ENCODE measurements at places on chromosomes 7 and 10.

- DNase-seq, result no peak
Measured at GRCh38 chr10:119003572-119004289, 25.8 kb upstream of the NANOS1 start.

- no peak for DNase-seq
Measured at GRCh38 chr10:43253461-43254198, 13.2 kb downstream of the RASGEF1A start.

DNA sequence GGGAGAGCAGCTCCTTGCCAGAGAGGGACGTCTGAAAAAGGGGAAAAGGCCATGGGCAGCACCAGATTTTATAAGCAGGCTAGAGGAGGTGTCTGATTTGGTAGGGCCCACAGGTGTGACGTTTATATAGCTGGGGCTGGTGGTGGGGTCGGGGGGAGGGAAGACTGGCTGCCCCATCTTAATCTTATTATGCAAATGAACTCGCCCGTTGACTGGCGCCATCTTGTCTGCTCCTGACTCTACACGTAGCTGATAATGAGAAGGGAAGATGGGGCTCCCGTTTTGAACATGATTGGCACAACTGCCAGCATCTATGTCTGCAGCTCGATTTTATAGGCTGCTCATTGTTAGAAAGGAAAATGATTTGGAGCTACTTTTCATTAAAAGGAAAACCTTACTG lies 28.6 kb upstream of the CADPS2 start:
- no peak for DNase-seq

DNA sequence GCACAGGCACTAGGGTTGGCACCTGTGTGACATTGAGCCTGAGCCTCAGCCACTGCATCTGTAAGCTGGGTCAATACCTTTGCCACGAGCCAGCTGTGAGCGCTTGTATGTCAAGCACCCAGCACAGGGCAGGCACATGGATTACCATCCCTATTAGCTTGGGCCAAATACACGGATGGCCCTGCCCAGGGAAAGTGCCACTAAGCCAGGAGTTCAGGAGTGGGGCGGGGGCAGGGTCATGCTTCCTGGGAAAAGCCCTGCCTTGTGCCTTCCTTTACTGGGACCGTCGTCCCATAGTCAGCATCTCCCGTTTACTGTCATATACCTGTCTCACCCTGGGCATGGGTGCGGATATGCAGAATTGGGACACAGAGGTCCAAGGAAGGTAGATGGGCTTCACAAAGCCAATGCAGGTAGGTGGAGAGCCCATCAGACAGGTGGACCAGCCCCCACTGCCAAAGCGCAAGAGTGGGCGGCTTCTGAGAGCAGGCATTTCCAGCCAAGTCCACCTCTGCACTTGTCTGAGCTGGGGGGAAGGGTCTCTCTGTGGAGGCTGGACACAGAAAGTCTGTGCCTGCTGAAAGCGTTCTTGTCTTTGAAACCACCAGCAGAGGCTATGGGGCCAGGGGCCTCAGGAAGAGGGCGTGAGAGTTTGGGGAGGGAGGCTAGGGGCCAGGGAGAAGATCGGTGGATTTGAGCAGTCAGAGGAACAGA lies 72.6 kb downstream of the VWA2 start:
- DNase-seq, result no peak

GRCh38 chr7:71904484-71904883 lies 507.7 kb downstream of the CALN1 start:
- no peak for DNase-seq

GRCh38 chr10:106410331-106410730 lies 754.2 kb downstream of the SORCS1 start:
- no peak for DNase-seq

DNA sequence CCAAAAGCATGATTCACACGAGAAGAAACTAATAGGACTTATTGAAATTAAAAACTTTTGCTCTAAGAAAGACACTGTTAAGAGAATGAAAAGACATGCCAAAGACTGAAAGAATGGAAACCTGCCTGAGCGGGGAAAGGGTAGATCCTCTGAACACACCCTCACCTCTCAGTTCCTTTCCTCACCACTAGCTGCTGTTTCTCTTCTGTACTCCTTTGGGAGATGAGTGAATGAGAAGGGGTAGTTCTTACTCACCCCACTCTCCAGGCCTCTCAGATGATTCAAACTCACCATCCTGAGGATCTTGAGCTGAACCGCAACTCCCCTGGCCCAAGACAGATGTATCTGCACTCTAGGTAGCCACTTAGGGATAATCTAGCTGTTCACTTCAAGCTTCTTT lies 41.9 kb downstream of the IQUB start:
- no peak for DNase-seq

DNA sequence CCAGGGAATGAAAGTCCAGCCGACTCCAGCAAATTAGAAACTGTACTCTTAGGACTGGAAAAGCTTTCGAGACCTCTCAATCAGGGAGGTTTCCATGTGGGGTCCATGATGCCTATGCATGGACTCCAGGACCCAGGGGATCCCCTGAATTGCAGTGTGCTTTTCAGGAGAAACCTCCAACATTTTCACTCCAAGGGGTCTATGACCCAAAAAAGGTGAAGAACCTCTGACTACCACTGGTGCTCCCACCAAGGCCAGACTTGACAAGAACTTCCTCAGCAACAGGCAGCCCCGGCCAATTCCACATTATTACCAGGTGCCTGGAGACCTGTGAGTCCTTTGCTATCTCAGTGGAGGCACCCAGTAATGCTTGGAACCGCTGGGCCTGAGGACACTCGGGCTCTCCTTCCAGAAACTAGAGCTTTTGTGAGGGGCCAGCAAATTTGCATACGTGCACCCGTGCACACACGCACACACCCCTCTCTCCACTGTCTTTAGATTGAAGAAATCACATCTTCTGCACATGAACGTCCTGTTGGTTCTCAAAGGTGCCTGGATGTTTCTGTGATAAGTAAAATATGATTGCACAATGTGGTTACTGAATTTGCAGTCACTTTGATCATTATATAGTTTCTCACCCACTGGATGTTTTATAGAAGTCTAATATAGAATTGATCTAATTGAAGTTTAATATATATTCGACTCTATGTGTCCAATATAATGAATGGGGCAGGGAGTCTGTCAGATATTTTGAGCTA lies 54.7 kb downstream of the SYPL1 start:
- no peak for DNase-seq

GRCh38 chr10:66941491-66941890 lies 15.7 kb downstream of the LRRTM3 start:
- DNase-seq, result no peak

DNA sequence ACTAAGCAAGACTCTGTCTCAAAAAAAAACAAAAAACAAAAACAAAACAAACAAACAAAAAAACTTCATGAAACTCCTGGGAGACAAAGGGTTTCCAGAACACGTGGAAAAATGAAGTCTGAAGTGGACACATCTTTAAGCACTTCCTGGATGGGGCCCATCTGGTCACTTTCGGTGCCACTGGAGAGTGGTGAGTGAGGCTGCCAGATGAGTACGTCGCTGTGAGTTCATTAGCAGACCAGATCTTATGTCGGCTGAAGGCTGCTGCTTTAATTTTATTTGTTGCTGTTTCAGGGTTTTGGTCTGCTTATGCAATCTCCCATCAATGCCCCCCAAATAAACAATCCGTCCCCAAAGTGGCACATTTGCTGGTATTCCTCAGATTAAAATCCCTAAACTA lies 64.4 kb downstream of the NPTX2 start:
- no peak for DNase-seq

GRCh38 chr10:1200866-1201807 lies 145.0 kb downstream of the WDR37 start:
- DNase-seq, result no peak

- peak; percentile 12 for DNase-seq
Measured at GRCh38 chr7:42194238-42194637, 42.8 kb downstream of the GLI3 start.

GRCh38 chr7:28018446-28018845 lies 162.1 kb downstream of the JAZF1 start:
- DNase-seq, result no peak

DNA sequence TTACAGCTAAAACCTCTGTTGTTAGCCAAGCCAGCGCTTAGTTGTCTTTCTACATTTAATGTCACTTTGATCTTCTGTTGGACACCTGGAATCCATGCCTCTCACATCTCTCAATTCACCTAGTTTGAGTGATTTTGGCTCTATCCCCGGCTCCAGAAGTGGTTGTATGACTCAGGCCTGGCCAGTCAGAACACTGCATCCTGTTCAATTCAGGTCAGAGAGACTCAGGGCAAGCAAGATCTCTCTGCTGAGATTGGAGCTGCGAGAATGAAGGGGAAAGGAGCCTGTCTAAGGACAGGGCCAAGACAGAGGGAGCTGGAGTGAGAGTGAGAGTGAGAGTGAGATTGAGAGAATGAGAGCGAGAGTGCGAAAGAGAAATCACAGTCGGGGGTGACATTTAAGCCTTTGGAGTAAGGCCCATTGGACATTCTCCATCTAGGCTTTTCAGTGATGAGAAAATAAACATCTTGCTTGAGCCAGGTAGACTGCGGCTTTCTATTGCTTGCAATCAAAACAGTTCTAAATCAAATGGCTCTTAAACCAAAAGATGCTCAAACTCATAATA lies 83.3 kb upstream of the DYNC1I1 start:
- DNase-seq, result peak; percentile 40

DNA sequence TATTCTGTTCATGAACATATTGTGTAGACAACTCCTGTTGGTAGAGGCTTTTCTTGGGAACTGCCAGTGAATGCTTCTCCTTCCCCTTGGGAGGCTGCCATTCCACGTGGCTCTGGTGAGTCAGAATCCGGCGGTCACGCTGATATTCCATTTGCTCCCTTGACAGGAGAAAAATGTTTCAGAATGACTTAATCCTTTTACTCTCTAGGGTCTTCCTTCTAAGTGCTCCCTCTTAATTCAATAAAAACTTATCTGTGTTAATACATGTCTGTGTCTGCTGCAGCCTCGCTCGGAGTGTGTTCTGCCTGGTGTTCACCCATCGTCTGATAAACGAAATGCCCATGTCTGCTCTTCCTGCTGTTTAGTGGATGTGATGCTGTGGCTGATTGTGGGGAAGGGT lies 278.6 kb downstream of the ARHGAP12 start:
- peak; percentile 94 for DNase-seq

DNA sequence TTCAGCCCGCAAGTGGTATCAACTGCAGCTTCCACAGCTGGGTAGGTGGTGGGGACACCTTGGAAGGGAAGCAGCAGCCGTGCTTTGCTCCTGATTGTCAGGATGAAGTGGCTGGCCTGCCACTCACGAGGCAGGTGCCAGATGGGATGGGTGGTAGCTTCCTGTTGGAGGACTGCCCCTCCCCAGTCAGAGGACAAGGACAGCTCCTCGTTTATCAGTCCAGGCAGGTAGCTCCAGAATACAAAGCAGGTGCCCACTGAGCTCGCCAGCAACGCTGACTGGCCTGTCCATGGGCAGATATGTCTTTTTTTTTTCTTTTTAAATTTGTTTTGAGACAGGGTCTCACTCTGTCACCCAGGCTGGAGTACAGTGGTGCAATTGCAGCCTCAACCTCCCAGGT lies 431.3 kb downstream of the GALNT17 start:
- DNase-seq, result no peak

DNA sequence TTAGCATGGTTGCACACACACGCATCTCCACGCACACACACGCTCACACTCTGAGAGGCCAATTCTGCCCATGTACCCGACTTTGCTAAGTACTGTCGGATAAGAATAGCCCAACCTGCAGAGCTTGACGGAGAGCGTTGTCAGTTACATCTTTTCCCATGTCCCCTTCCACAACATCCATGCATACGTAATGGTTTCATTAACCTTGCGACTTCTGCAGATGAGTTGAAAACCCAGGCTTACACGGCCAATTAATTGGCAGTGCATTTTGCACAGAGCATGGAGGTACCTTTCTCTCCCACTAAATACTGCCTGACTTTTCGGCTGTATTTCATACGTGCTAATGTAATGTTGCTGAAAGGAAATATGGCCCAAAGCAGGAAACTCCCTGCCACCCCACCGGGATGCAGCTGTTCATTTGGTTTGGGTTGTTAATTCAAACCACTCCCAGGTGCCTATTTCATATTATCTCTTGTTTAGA lies 291.2 kb upstream of the HABP2 start:
- DNase-seq, result no peak

DNA sequence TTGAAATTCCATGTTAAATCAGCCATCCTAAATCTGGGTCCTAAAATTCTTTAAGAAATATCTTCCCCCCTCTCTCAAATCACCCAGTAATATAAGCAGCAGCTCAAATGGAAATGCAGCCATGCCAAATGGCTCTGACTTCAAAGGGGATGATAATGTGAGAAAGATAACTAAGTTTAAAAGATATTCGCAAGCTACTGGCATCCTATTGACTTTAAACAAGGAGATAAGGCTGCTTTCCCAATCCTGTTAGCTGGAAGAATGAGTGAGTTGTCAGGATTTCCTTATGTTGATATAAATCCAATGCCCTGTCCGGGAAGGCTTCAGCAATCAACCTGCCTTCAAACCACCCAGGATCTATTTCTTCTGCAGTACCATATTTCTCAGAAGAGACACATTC lies 172.0 kb downstream of the FANK1 start:
- DNase-seq, result no peak

- no peak for DNase-seq
Measured at GRCh38 chr7:563629-564170, 44.1 kb upstream of the PDGFA start.

DNA sequence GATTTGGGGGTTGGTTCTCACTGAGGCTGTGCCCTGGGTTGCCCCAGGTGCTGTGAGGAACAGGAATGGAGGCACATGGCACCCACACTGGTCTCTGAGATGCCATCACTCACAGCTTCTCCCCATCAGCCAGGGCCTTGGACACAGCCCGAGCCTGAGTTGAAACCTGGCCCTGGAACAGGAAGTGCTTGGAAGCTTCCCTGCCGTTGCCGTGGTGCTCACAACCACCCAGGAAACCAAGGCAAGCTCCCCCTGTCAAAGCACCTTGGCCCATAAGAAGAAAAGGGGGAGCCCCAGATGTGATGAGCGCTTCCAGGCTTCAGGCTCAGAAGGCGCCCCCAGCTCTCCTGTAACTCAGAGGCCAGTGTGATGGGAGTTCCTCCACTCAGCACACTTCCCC lies at the start of gene BTBD16:
BTBD16 (plus strand) TSS at position 221 of the 400 bp plus-strand sequence. CDS start 3,786 bp downstream, outside the sequence.
- DNase-seq, result no peak

- DNase-seq, result no peak
Measured at GRCh38 chr7:50644586-50644985, 79.4 kb upstream of the DDC start.

GRCh38 chr10:50622706-50623662 lies 772 bp downstream of the SGMS1 start:
- DNase-seq, result no peak

DNA sequence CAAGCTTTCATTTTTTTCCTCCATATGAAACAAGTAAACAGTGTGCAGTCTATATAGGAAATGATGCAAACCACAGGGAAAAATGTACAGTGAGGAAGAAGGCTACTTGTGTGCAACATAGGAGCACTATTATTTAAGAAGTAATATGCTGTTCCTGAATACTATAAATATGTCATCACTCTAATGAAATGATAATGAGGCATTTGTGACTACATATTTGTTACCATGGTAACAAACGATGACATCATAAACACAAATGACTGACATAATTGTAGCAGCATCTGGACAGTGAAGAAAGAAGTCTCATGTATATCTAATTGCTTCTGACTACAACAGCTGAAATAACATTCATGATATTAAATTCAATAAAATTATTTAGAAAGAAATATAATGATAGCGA lies 164.8 kb downstream of the C7orf25 start:
- no peak for DNase-seq

- DNase-seq, result no peak
Measured at GRCh38 chr10:122197611-122198222, 73.4 kb upstream of the BTBD16 start.

- DNase-seq, result no peak
Measured at GRCh38 chr10:93591065-93591808, 9.8 kb downstream of the RBP4 start.
